ENCODE measurements at places on chromosomes 4 and X. TPM values are rescaled to one million over a fixed set of nuclear protein-coding genes. Genes with fewer than 3 reads are reported as not detected.
A peak's percentile ranks its signal among the peaks of the same experiment; 100 is the strongest.

DNA sequence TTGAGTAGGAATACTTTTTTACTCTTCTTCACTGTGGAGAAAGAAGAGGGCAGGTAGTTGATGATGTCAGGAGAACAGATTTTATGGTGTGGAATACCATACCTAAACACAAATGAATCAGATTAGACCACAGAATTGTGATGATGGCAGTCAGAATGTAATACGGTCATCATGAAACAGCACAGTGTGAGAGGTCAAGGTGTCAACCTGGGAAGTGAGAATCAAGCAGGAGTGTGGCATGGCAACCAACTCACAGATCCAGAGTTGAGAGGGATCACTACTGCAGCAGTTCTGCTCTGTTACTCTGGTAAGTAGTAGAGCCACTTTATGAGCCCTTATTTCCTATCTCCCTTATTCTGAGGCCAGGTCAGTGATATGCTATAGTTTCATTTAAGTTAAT lies 27.7 kb downstream of the METTL14 start:
- no peak for DNase-seq

DNA sequence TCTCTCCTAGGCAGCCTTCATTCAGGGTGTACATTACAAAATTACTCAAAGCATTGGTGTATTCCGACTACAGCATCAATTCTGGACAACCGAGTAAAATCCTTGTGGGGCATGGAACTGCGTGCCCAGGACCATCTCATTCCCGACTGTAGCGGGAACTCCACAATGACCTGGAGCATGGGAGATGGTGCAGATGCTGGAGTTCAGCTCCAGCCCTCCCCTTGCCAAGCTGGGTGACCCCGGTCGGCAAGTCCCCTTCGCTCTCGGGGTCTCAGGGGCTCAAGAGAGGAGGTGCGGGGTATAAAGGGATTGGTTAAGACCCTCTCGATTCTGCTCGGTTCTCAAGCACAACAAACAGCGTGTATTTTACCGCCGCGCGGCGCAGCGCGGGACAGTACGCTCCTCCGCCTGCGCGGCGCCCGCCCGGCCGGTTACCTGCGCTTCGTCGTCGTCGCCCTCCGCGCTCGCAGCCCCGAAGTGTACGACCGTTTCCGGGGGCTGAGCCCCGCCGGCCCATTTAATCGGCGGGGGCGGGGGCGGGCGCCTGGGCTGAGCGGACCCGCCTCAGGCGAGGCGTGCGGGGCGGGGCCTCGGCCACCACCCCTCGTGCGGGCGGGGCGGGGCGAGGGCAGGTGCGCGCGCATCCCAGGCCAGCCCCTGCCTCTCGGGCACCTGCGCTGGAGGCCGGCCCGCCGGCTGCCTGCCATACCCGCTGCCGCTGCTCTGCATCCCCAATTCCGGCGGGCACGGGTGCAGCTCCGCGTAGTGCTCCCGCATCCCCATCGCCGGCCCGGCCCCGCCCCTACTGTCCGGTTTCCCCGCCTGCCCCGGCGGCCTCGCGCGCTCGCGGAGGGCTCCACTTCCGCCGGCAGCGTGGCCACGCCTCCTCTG lies at the start of gene G6PD:
TSS of gene G6PD (minus strand) at position 493 of the 891 bp plus-strand sequence. CDS start 691 bp downstream, outside the sequence.
- DNase-seq, result peak; percentile 80

Gene MAGEA9B
- not detected for total RNA-seq

Gene DDX60
- total RNA-seq, result 9.0 TPM

Gene CHRDL1
- total RNA-seq, result 0.71 TPM

DNA sequence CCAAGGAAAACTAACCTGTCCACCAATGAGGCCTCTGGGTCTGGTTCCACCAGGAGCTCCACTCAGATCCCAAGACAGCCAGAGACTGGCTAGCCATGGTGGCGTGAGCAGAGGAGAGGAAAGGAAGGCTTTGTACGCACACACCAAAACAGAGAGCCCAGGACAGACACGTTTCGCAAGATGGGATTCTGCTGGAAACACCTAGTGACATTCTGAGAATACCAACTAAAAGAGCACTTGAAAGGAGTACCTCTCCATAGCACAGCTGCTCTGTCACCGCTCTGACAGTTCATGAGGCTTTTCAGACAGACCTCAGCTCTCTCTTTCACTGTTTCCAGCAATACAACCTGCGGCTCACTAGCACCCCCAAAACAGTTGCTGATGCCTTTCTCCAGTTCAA lies 105.0 kb downstream of the SH3KBP1 start:
- DNase-seq, result no peak

DNA sequence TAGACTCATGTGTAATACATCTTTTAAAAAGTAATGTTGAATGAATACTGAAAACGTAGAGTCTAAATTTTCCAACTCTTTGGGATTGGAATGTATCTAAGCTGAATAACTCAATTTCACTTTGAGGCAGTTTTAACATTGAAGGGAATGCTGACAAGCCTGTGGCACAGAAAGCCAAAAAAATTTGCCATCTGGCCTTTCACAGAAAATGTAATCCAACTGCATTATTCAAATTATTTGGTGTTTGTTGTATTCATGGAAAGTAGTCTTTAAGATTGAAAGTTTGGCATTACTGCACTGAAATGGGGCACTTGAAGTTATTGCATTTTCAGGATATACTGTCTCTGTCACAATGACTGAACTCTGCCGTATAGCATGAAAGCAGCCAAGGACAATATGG lies 186.9 kb downstream of the FRMPD4 start:
- no peak for DNase-seq

Gene ZIC3
- total RNA-seq, result not detected

Gene MAGEB17
- total RNA-seq, result not detected

GRCh38 chrX:156008915-156009314 lies 11.4 kb downstream of the IL9R start:
- DNase-seq, result no peak

GRCh38 chr4:82761229-82761628 lies 37.4 kb downstream of the SCD5 start:
- DNase-seq, result no peak

GRCh38 chrX:154411981-154412340 lies 622 bp downstream of the TAFAZZIN start:
- DNase-seq, result peak; percentile 53

DNA sequence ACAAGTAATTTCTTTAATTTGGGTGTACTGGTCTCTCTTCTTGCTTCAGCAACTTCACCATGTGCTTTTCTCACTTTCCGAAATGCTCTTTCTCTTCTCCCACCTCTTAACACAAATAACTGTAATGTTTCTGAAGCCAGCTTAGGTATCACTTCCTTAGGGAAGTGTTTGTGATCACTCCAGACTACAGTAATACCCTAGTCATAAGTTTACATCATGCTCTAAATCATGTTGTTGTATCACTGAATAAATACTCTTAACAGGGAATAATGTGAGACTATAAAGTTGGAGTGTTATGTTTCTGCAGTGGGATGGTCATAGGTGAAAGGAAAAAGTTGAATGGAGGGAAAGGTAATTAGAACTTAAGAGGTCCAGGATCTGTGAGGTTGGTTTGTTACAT lies 712.3 kb downstream of the C4orf33 start:
- no peak for DNase-seq

GRCh38 chrX:73992019-73992418 lies 312.0 kb upstream of the ZCCHC13 start:
- no peak for DNase-seq

Gene MAGEA2B
- not detected for total RNA-seq

GRCh38 chr4:64713256-64713840 lies 304.1 kb upstream of the TECRL start:
- no peak for DNase-seq

DNA sequence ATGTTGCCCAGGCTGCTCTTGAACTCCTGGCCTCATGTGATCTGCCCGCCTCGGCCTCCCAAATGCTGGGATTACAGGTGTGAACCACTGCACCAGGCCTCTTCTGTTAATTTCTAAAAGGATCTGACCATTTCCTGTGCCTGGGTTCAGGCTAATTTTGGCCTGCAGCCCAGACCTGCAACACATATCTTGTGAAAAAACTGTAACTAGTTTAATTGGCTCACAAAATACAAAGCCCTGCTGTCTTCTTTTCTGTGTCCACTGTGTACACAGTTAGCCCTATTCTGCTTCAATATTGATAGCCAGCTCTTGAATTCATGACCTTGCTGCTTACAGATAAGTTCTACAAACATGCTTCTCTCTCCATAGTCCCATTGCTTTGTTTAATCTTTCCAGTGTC lies 753.5 kb downstream of the PDHA2 start:
- DNase-seq, result no peak

Gene MAP3K15
- total RNA-seq, result not detected

DNA sequence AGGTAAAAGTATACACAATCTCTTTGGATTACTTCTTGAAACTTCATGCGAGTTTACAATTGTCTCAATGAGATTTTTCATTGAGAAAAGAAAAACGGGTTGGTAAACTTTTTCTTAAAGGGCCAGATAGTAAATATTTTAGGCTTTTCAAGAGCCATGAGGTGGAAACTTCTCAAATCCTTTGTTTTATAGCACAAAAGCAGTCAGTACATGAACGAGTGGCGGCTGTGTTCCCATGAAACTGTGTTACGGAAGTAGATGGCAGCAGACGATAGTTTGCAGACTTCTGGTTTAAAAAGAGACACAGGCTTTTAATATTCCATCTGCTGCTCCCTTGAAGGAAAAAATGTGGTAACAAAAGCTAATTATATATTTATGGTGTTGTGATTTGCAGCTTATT lies 332.0 kb downstream of the TENM3 start:
- DNase-seq, result no peak

DNA sequence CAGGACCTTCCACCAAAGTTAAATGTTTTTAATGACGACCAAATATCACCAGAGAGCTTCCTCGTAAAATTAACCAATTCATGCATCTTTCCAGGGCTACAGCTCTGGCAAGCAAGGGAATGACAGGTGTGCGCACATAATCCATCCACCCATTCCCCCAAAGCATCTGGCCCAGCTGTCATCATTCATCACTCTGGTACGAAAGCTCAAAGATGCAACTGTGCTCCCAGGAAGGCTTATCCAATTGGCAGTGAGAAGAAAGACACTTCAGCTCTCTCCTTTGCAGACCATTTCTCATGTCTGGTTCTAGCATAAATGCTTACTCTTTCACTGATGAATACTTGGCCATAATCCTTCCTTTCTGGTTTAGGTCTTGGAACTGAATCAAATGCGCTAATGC lies 139.2 kb downstream of the NSUN7 start:
- DNase-seq, result no peak

- DNase-seq, result no peak
Observed at GRCh38 chr4:96936886-96937285, 1097.0 kb downstream of the PDHA2 start.

- no peak for DNase-seq
Observed at GRCh38 chr4:175875993-175876771, 64.1 kb upstream of the GPM6A start.

DNA sequence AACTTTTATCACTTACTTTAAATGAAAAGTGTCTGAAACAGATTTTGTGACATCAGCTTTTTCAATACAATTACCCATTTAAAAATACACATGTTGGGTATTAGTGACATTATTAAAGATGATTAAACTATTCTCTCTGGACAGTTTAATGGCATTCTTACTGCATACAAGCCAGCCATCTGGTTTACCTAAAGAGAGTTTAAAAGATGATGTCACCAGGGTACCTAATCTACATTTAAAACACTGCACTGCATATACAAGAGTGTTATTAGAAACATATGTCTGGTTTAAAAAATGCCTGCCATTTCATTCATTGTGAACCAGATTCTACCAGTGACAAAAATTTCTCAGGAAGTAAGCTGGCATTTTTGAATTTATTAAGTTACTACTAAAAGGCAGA lies 919.1 kb downstream of the ADGRL3 start:
- DNase-seq, result no peak

Gene KLB
- 0.29 TPM for total RNA-seq

GRCh38 chr4:40745285-40745984 lies 4.3 kb upstream of the NSUN7 start:
- no peak for DNase-seq

Gene EVC
- 4.4 TPM for total RNA-seq

DNA sequence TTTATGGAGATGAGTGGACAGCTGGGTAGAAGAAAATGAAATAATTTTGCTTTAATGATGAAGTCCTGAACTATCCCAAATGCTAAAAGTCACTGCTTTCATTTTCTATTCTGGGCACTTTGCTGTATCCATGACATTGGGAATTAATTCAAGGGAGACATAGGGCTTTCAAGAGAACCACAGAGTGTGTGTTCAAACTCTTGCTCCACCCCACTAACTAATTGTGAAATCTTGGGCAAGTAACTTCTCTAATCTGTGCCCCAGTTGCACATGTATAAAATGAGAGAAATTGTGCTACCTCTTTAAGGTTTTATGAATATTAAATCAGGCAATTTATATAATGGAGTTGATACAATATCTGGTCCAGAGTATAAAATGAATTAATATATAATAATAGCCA lies 1422.0 kb downstream of the ADGRL3 start:
- DNase-seq, result no peak

GRCh38 chrX:7635604-7636003 lies 207.4 kb upstream of the VCX start:
- DNase-seq, result no peak

- DNase-seq, result no peak
Observed at GRCh38 chr4:76997532-76997931, 48.0 kb downstream of the SEPTIN11 start.

GRCh38 chrX:45198301-45198700 lies 2.4 kb downstream of the DIPK2B start:
- DNase-seq, result no peak

DNA sequence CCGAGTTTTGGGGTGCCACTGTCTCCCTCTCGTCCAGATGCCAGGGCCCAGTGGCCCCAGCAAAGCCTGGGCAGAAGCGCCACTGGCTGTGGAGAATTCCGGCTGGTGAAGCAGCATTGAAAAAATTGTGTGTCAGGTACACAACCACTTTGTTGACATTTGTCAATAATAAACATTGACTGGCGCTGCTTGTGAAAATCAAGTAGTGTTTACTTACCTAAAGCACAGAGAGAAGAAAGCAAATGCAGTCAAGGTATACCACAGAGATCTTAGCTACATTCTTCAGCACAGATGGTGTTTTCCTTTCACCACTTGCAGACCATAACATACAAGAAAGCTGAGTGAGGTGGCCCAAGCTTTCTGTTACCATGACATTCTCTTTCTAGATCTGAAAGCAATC lies 14.5 kb upstream of the SLC7A11 start:
- no peak for DNase-seq

Data from heart right ventricle (tissue), 16 donors.